ENCODE measurements at places on chromosomes 2 and 18.

GRCh38 chr2:197838579-197838978 is 34.2 kb downstream of the PLCL1 start:
- no peak for DNase-seq

GRCh38 chr18:41009926-41010325 is 945.1 kb upstream of the PIK3C3 start:
- no peak for DNase-seq

GRCh38 chr2:69030800-69031428 is 17.9 kb downstream of the ANTXR1 start:
- DNase-seq = no peak

DNA sequence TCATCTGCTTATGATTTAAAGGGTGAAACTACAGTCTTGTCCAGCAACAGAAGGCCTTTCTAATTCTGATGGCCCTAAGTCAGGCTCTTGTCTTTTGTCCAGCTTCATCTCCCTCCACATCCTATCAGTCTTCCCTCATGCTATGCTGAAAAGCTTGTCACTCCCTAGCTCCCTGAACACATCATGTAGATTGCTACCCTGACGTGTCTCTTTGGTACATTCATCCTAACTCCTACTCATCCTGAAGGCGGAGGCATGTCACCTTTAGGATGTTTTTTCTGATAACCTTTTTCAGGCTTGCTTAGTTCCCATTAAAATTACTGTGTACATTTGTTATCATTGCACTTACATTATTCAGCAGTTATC is 78.4 kb upstream of the ARL5A start:
- DNase-seq = no peak

GRCh38 chr2:11017921-11018320 is 106.2 kb downstream of the KCNF1 start:
- no peak for DNase-seq

DNA sequence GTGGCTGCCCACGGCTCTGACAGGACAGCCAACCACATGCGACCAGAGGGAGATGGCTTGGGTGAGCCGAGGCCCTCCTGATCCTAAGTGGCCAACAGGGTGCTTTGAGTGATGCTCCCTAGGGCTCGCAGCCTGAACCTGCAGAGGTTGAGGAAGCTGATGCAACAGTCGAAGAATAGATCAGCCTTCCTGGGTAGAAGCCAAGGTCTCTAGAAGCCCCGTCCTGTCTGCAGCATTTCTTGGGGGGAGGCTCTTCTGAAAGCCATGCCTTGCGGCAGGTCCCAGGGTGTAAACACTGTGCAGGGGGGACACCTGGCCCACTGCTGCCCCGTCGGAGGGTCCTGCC is 136.4 kb downstream of the HDAC4 start:
- no peak for DNase-seq

DNA sequence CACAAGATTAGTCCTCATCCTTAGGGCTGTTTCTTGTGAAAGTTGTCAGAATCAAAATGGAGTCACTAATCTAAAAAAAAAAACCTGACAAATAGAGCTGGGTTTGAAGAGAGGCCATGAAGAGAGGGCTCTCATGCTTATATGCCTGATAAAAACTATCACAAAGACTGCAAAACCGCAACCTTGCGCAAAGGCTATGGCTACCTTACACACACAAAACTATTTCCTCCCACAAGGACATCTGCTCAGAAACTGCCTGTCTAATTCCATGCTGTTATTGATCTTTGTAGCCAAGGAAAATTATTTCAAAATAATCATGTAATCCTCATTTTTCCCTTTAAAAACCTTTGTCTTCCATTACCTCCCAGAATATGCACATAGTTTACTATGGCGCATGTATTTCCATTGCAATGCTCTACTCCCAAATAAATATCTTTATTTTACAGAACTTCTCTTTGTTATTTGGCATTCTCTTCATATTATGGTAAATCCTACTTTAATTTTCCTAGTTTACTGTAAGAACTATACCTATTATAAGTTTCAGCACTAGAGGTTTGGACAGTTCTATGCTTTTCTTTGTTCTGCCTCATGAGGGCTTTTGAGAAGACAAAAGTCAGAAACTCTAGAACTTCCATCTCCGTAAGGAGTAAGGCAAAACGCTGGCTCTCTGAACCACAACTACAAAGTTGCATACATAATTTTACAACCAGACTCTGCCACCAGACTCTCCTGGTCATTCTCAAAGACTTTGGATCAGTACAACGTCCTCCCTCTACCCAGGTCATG is 9.6 kb upstream of the DPYSL5 start:
- no peak for DNase-seq

DNA sequence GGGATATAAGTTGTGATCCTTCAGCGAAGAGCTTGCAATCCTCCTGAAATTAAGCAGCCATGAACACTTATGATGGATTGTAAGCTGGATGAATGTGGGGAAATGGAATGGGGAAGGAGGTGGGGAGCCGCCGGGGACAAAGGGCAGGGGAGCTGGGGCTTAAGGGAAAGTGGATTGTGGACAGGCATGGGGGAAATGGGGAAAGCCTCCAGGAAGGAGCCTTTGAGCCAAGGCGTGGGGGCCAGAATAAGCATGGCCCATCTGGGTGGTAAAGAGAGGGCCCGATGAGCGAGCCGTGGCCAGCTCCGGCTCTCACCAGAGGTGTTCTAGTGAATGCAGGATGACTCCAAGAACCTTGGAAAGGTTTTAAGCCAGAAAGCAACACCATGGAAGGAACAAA is 124.0 kb downstream of the SMAD7 start:
- peak; percentile 79 for DNase-seq

GRCh38 chr2:137181370-137181769 is 416.0 kb downstream of the THSD7B start:
- no peak for DNase-seq

DNA sequence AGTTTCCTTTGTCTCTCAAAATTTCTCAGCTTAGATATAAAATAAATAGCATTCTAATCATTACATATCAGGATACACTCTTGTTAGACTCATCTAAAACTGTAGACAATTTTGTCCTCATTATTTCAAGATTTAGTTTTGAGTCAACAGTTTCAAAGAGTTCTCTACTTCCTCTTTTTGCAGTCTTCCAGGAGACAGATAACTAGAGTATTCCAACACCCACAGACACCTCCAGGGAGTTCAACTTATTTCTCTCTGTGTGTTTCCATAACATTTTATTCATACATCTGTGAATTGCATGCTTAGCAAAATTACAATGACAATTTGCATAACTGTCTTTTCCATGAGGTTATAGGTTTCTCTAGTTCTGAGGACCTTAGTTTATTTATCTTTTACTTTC is 166.6 kb upstream of the HNMT start:
- no peak for DNase-seq

DNA sequence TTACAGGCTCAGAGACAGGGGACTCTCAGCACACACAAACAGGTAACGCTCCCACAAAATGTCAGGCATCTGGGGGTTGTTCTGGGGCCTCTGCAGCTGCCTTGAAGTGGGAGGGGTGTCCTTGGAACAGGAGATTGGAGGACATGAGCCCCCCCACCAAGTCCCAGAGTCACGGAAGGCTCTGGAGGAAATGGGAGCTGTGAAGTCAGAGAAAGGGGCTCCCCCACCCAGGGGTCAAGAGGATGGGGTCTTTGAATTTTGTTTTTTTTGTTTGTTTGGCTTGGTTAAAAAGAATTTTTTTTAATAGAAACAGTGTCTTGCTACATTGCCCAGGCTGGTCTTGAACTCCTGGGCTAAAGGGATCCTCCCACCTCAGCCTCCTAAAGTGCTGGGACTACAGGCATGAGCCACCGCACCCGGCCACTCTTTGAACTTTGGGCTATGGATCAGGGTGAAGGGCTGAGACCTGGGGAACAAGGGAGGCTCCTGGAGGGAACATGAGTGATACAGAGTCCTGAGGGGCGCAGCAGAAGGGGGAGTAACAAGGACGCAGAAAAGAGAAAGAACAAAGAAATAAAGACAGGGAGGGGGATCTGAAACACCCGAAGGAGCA is 46.8 kb downstream of the TNS1 start:
- no peak for DNase-seq

- no peak for DNase-seq
Measured at GRCh38 chr2:236393581-236393980, 129.4 kb upstream of the ASB18 start.

- DNase-seq = no peak
Measured at GRCh38 chr2:204665207-204665606, 119.9 kb downstream of the PARD3B start.

GRCh38 chr18:68478246-68478645 is 236.7 kb downstream of the TMX3 start:
- DNase-seq = no peak

GRCh38 chr2:204611764-204612163 is 66.5 kb downstream of the PARD3B start:
- DNase-seq = no peak

GRCh38 chr18:23458830-23459529 is 5.9 kb downstream of the RIOK3 start:
- no peak for DNase-seq

GRCh38 chr2:33791625-33792024 is 192.5 kb upstream of the FAM98A start:
- no peak for DNase-seq

Measured in large intestine (tissue), 12 donors.